ENCODE measurements at places on chromosomes 16 and 17. TPM values are rescaled to one million over a fixed set of nuclear protein-coding genes. Genes with fewer than 3 reads are reported as not detected.
A peak's percentile ranks its signal among the peaks of the same experiment; 100 is the strongest.

- peaks cover 4% of the 10 kb centered on the region for H3K4me1 ChIP-seq
- peaks cover 38% of the 10 kb centered on the region for H3K27me3 ChIP-seq
- no peaks in the 10 kb centered on the region for H3K36me3 ChIP-seq
Observed at GRCh38 chr17:33647956-33648355, 354.9 kb upstream of the ASIC2 start.

GRCh38 chr16:30755955-30756780, 5.7 kb downstream of the CFAP119 start:
- H3K36me3 ChIP-seq: peaks cover 8% of the 10 kb centered on the region
- no peak overlapping the region for H3K4me3 ChIP-seq
- DNase-seq: no peak
- peaks cover 8% of the 10 kb centered on the region for H3K4me1 ChIP-seq

DNA sequence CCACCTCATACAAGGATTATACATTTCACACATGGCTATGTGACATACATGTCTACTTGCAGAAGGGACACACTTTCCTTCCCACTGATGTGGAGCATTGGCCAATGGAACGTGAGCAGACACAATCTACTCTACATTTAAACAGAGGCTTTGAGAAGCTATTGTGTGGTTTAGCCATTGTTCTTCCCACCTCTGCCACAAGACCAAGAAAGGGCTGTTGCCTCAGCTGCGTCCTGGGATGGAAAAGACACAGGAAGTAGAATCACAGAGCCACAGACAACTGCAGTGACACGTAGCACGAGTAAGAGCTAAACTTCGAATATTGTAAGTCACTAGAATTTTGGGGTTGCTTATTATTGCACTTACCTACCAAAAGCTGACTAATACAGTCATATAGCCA, 33.3 kb downstream of the PRKCB start:
- no peak for DNase-seq
- peaks cover 42% of the 10 kb centered on the region for H3K27me3 ChIP-seq
- no peaks in the 10 kb centered on the region for H3K36me3 ChIP-seq

GRCh38 chr17:44941712-44942331, 5.8 kb downstream of the KIF18B start:
- peak overlapping the region; percentile 16 for H3K27ac ChIP-seq
- H3K4me3 ChIP-seq: peak overlapping the region; percentile 65
- DNase-seq: no peak
- peaks cover 29% of the 10 kb centered on the region for H3K36me3 ChIP-seq

- H3K4me3 ChIP-seq: no peak overlapping the region
- no peak for DNase-seq
- H3K4me1 ChIP-seq: peaks cover 41% of the 10 kb centered on the region
- no peaks in the 10 kb centered on the region for H3K36me3 ChIP-seq
- no peaks in the 10 kb centered on the region for H3K27me3 ChIP-seq
Observed at GRCh38 chr17:77419095-77419494, 278.3 kb downstream of the SEC14L1 start.

GRCh38 chr17:41004397-41004796, 4.5 kb downstream of the KRTAP3-1 start:
- peaks cover 12% of the 10 kb centered on the region for H3K4me1 ChIP-seq
- DNase-seq: no peak
- no peak overlapping the region for H3K27ac ChIP-seq
- H3K36me3 ChIP-seq: no peaks in the 10 kb centered on the region
- H3K4me3 ChIP-seq: no peak overlapping the region

GRCh38 chr16:3706253-3707012, 10.9 kb downstream of the TRAP1 start:
- H3K4me1 ChIP-seq: no peaks in the 10 kb centered on the region
- H3K27ac ChIP-seq: no peak overlapping the region
- H3K36me3 ChIP-seq: peaks cover 8% of the 10 kb centered on the region

GRCh38 chr17:57154921-57155320, 69.9 kb downstream of the AKAP1 start:
- peaks cover 10% of the 10 kb centered on the region for H3K27me3 ChIP-seq
- no peak for DNase-seq
- H3K4me3 ChIP-seq: no peak overlapping the region
- H3K27ac ChIP-seq: no peak overlapping the region
- peaks cover 9% of the 10 kb centered on the region for H3K4me1 ChIP-seq
- peaks cover 4% of the 10 kb centered on the region for H3K36me3 ChIP-seq

- H3K27ac ChIP-seq: peak overlapping the region; percentile 62
- H3K36me3 ChIP-seq: peaks cover 17% of the 10 kb centered on the region
- H3K27me3 ChIP-seq: no peaks in the 10 kb centered on the region
- no peaks in the 10 kb centered on the region for H3K4me1 ChIP-seq
- no peak for DNase-seq
Observed at GRCh38 chr17:1545618-1546017, 17.0 kb downstream of the PITPNA start.

DNA sequence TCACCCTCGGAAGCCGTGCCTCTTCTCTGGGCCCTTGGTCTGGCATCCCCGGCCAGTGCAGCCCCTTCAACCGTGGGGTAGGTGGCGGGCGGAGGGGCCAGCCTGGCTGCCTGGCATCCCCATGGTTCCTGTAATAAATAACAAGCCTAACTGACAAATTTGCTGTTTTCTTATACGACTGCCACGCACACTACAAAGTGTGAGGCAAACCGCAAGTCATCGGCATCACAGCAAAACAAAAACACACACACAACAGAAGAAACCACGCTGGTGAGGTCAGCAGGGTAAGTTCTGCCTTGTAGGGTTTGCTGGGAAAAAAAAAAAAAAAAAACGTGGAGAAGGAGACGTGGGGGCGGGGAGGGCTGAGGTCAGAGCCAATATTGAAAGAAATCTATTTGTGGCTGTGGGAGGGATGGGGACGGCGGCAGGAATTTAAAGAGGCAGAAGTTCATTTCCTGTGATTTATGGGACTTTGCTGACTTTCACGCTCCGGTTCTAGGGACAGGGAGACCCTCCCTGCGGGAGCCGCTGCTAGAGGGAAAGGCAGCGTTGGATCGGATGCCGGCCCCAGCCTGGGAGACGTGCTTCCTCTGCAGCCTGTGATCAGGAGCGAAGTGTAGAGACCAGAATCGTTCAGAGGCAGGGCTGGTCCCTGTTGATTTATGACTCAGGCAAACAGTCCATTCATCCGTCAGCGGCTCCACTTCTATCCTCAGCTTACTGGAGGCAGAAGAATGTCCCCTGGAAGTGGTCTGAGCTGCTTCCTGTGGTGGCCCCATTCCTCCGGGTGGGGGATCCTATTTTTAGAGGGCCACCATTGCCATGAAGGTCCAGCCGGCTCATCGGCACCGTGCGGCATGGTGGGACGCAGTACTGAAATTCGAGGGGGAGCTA, 162.8 kb downstream of the FOXL1 start:
- H3K4me1 ChIP-seq: peaks cover 23% of the 10 kb centered on the region
- peak overlapping the region; percentile 78 for H3K4me3 ChIP-seq
- peak overlapping the region; percentile 84 for H3K27ac ChIP-seq
- H3K36me3 ChIP-seq: no peaks in the 10 kb centered on the region
- no peak for DNase-seq

GRCh38 chr16:14650629-14651028, 17.9 kb downstream of the BFAR start:
- no peak for DNase-seq
- H3K36me3 ChIP-seq: peaks cover 19% of the 10 kb centered on the region
- H3K4me3 ChIP-seq: no peak overlapping the region
- no peaks in the 10 kb centered on the region for H3K4me1 ChIP-seq
- H3K27ac ChIP-seq: no peak overlapping the region
- H3K27me3 ChIP-seq: no peaks in the 10 kb centered on the region

DNA sequence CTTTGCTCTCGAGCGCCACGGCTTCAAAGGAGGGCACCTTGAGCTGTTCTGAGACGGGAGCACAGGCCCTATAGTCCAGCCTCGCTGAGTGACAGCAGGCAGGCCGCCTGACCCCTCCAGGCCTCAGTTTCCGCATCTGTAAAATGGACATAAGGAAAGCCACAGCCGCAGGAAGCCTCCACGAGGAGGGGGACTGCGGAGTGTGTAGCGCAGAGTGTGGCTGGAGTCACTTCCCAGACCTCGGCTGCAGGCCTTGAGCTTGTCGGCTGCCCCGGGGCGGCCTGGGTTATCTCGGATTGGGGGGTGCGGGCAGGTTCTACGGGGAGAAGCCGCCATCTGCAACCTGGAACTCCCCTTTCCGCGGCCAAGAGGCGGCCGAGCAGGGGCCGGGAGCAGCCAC, 40.8 kb downstream of the ZFPM1 start:
- no peak overlapping the region for H3K4me3 ChIP-seq
- no peaks in the 10 kb centered on the region for H3K27me3 ChIP-seq
- H3K4me1 ChIP-seq: no peaks in the 10 kb centered on the region
- H3K27ac ChIP-seq: no peak overlapping the region

DNA sequence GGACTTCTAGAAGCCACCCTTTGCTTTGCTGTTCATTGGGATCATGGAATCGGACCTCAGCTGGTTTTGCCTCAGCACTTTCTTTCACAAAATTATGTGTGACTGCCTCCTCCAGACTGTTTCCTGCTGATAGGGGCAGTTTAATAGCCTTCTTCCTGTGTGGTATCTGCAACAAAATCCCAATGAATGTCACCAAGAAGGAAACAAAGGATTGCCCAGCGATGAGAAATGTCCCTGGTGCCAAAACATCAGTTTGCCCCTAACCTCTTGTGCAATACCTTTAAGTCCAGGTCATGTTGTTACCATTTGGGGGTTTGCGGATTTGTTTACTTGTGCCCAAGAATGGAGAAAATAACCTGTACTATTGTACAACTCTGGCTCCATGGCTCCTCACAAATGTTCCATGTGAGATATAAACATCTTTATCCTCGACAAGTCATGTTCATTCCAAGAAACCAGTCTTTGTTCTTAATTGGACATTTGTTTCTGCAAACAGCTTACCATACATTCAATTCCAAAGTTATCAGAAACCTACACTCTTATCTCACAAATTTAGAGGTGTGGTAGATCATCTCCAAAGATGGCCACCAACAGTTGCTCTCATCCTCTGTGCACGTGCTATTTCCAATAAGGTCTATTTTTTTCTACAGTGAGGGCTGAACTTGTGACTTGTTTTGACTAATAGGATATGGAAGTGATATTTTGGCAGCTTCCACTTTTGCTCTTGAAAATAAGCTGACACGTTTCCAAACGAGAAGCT, 14.8 kb downstream of the TAC4 start:
- no peaks in the 10 kb centered on the region for H3K27me3 ChIP-seq
- H3K27ac ChIP-seq: no peak overlapping the region
- peaks cover 29% of the 10 kb centered on the region for H3K36me3 ChIP-seq
- peaks cover 5% of the 10 kb centered on the region for H3K4me1 ChIP-seq
- no peak overlapping the region for H3K4me3 ChIP-seq

DNA sequence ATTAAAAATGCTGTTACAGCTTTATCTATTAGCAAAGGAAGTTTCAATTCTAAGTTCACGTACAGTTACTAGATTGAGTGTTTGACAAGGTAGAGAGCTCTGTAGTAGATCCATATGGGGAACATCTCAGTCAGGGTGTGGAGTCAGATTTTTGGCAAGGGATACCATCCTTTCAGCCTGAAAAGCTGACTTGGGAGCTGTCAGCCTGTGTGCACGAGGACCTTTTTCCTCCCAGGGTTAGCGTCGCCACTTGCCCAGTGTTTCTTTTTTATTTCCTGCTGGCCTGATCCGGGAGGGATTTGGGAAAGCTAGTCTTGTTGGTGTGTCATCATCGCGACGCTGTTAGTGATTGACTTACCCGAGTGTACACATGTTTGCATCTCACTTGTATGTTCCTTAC, 29.5 kb downstream of the WWOX start:
- H3K4me3 ChIP-seq: no peak overlapping the region
- no peak for DNase-seq
- peaks cover 10% of the 10 kb centered on the region for H3K36me3 ChIP-seq
- H3K27ac ChIP-seq: no peak overlapping the region
- H3K27me3 ChIP-seq: no peaks in the 10 kb centered on the region

DNA sequence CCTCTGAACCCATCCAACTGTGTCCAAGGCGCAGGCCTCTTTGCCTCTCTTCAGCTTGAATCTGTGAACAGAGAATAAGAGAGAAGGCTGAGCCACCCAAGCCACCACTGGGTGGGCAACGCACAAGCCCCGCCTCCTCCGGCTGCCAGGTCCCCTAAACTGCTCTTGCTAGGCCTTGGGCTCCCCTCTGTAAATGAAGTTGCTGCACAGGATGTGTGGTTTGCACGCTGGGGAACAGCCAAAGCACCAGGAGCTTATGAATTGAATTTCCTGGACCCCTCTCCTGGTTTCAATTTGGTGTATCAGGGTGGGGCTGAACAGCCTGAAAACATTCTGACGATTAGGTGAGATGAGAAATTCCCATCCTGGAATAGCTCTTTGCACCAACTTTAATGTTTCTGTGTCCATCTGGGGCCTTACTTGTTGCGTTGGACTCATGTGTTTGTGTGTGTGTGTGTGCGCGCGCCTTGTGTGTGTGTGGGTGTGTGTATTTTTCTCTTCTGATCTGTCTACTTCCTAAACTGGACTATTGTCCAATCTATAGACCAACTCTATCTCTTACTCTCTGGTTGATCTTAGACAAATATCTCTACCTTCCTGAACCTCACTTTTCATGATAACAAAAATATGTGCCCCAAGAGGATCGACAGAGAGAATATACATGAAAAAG, 2.3 kb downstream of the CCL1 start:
- DNase-seq: peak; percentile 49
- peaks cover 45% of the 10 kb centered on the region for H3K27me3 ChIP-seq
- H3K27ac ChIP-seq: no peak overlapping the region

DNA sequence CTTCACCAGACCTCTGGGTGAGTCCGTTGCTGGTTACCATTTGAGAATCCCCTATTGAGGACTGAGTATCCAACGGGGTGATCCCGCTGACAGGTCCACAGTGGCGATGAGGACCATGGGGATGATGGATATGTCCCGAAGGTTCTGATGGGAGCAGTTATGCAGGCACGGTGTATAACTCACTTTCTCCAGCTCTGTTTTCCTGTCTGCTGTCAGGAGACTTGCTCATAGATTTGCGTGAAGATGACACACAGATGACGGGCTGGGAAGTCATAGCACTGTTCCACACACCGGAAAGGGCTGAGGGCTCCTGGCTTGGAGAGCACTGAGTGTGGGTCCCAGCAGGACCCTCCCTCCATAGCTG, 22.2 kb upstream of the ADCY7 start:
- peaks cover 18% of the 10 kb centered on the region for H3K4me1 ChIP-seq
- H3K27ac ChIP-seq: no peak overlapping the region
- H3K36me3 ChIP-seq: no peaks in the 10 kb centered on the region
- H3K4me3 ChIP-seq: no peak overlapping the region
- peaks cover 4% of the 10 kb centered on the region for H3K27me3 ChIP-seq
- no peak for DNase-seq

Gene PIK3R6
- total RNA-seq: not detected

Gene KCNH6
- total RNA-seq: 9.0 TPM

Gene SLC12A3
- total RNA-seq: 4.2 TPM

Gene TBX6
- total RNA-seq: 1.6 TPM

Gene DCUN1D3
- total RNA-seq: 12.9 TPM

Gene RNF222
- 1.1 TPM for total RNA-seq

Gene SEZ6L2
- total RNA-seq: 19.3 TPM

Gene RTN4RL1
- 1.7 TPM for total RNA-seq

Gene CEP295NL
- total RNA-seq: 3.8 TPM
